ENCODE measurements at places on chromosomes 11 and 22.

DNA sequence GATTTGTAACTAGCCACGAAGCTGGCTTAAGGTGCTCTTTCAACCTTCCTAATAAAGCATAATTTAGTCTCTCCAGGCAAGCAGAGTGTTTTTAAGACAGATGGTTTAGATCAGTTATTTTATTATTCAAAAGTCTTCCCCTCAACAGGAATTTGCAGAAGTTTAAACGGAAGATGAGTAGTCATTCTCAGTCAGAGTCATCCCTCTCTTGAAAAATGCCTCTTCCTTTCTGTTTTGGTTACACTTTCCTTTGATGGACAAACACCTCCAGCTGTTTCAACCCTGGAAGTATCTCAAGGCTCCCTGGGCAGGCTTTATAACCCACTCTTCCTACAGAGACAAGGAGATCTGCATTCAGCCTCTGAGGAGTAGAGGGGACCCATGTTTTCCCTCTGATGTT is 60.3 kb upstream of the POU2AF2 start:
- DNase-seq: no peak

- no peak for DNase-seq
Measured at GRCh38 chr11:57407010-57407920, 16.8 kb upstream of the PRG2 start.

DNA sequence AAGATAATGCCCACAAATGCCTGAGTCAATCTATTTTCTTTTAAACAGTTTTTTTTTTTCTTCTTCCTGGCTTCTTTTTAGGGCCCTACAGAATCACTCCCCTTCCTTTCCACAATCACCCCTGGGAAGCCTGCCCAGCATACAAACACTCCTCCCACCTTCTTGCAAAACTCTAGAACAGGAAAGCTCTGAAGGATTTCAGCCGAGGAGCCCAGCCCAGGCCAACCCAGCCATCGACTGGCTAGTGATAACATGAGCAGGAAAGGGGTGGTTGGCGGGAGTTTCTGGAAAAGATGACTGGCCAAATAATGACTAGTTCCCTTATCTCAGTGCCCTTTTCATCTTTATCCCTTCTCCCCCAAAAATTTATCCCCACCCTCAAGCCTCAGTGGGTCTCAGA is 68.2 kb downstream of the USP35 start:
- DNase-seq: no peak

DNA sequence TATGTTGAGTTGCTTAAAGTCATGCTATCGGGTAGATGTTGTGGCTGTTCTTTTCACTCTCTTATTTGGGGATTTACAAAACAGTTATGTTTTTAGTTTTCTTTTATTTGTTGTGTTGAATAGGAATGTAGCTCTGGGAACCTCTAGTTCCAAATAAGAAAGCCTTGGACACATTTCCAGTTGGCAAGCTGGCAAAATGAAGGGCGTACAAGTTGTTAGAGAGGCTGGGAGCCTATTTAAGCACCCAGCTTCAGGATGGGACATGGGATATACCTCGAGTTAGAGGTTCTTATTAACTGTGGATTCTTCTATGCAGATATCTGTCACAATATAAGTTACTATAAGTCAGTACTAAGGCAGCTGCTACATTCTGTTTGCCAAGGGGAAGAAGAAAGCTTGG is 22.8 kb downstream of the PPARA start:
- no peak for DNase-seq

DNA sequence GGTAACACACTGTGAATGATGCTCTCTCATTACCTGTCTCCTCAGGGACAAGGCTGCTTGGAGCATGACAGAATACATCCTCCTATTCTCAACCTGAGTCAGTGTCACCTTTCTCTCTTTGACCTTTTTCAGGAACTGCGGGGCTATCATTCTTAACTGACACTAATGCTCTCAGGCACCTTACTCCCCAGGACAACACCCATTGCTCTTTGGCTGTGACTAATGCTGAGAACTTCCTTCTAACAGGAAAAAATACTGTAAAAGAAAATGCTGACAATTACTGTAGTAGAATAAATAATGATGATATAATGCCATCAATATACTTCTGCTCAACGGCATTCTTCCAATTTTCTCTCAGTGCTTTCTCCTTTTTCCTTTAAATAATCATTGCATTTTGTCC is 2082.7 kb upstream of the RAG2 start:
- DNase-seq: no peak

DNA sequence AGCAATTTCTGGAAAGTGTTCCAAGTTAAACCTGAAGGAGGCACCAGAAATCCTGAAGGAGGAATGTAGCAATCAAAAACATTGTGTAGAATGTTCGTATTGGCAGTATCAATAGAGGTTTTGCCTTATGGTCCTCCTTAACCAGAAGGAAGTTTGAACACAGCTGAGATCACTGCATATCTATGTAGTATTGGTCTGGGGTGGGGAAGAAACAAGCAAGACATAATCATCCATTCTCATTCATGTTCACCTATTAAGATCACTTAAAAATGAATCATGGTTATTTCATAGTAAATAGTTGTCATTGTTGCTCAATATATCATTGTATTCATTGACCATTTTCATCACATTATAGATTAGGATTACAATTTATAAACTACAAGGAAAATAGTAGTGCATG is 160.5 kb downstream of the DDX10 start:
- no peak for DNase-seq

GRCh38 chr11:31160504-31161422 is 208.8 kb downstream of the DCDC1 start:
- DNase-seq: no peak

DNA sequence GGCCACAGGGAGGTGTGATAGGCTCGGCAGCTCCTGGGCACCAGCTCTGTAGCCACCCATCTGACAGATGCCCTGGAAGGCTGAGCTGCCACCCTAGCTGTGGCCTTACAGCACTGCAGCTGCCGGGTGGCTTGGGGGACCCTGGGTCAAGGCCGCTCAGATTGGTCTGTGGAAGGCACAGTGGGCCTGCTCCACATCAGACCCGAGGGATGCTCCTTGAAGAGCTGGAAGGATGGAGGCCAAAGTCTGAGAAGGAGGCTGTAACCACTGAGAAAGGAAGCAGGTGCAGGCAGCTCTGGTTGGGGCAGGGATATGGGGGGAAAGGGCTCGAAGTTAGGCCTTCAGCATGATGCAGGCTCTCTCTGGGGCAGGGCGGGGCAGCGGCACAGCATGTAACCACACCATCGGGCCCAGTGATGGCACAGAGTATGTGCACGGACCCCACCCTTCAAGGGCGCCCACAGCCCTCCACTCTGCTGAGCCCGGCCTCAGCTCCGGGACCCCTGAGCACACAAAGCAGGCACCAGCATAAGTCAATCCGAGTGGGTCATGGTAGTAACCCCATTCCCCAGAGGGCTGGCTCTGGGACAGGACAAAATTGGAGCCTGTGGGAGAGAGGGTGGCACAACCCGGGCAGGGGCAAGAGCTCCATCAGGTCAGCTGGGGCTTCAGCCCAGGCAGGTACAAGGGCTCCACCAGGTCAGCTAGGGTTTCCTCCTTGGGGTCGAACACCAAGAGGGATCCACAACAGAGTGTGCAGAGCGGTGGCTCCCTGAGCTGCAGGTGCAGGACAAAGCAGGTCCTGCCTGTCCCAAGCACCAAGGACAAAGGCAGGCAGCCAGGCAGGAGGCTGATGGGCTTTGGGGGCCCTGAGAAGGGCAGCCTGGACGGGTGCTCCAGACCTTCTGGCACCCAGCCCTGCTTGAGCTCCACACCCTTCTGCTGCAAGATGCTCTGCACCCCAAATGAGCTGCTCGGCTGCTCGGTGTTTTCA is 1511.1 kb downstream of the BRD1 start:
- no peak for DNase-seq

All from forelimb muscle (tissue), 1 donor.